Activated CD4-positive, alpha-beta T cell treated with anti-CD3 and anti-CD28 coated beads, Interleukin-2, amount 50 U/mL, for 1 hour (primary cell): ENCODE measurements at places on chromosomes 7 and 10.
A peak's percentile ranks its signal among the peaks of the same experiment; 100 is the strongest.

DNA sequence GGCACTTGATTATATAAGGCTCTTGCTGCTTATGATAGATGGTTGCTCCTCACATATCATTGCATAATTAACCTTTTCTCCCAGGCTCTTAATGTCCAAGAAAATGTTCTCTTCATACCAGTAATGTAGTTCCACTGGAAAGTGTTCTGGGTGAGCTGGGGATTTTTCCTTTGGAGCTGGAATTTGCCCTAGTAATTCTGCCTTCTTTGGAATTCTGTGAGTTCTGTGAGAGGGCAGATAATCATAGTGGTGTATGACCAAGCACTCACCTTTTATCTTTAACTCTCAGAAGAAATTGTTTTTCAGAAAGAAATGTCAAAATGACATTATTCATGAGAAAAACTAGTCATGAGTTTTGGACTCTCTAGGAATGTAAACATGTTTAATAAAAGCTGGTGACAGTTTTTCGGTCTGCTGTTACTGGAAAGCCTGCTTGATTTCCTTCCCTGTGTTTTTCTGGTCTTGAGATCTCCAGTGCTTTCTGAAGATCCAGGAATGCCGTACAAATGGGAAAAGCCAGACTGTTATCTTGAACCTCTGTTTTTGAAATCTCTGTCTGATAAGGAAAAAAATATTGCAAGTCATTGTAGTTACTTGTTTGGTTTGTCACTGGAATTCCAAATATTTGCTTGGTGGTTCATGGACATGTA lies 148.3 kb upstream of the PRPS1L1 start:
- DNase-seq: no peak

DNA sequence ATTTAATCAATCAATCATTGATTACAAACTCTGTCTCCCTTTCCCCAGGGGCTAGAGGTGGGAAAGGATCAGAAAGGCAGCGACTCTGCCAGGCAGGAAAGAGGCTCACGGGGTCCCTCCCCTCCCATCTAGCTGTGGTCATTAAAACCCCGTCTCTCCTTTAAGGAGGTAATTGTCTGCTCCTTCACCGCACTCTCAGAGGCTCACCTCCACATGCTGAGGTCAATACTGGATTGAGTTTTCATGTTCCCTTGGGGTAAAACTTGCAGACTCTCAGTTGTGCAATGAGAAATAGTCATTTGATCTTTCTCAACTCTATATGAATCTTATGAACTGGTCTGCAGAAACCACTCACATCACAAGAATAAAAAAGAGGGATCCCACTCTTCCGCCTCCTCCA lies 368.8 kb downstream of the ADRA2A start:
- DNase-seq: no peak

- no peak for DNase-seq
These were observed 19.6 kb downstream of the SGMS1 start for GRCh38 chr10:50604049-50604640.

DNA sequence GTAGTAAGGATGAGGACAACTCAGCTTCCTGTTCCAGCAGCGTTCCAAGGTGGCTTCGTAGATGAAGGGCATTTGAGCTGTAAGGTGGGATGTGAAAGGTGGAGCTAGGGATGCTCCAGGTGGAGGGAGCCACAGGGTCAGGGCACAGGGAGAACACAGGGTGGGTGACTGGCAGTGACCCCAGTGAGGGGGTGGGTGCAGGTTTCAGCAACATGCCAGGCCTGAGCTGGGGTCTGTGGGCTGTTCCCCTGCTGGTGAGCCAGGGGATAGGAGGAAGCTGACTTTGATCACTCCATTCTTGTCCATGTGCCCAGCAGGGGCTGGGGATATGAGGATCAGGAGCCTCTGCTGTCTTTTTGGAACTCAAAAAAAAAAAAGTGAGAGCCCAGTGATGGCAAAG lies 33.2 kb downstream of the CDH23 start:
- no peak for DNase-seq

DNA sequence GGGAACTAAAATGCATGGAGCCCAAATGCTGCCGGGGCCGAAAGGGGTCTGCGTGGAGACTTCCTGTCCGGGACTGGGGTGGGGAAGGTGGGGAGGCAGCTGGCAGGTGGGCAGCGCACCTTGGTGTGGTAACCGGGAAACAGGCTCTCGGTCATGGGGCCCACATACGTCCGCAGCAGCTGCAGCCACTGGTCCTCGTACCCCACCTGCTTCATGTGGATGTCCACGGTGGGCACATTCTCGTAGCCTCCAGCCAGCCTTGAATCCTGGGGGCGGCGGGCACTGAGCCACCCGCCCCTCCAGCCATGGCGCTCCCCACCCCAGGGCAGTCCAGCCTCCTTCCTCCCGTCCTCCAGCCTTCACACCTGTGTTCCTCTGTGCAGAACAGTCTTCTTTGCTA lies 6.6 kb upstream of the MOGAT3 start:
- no peak for DNase-seq

DNA sequence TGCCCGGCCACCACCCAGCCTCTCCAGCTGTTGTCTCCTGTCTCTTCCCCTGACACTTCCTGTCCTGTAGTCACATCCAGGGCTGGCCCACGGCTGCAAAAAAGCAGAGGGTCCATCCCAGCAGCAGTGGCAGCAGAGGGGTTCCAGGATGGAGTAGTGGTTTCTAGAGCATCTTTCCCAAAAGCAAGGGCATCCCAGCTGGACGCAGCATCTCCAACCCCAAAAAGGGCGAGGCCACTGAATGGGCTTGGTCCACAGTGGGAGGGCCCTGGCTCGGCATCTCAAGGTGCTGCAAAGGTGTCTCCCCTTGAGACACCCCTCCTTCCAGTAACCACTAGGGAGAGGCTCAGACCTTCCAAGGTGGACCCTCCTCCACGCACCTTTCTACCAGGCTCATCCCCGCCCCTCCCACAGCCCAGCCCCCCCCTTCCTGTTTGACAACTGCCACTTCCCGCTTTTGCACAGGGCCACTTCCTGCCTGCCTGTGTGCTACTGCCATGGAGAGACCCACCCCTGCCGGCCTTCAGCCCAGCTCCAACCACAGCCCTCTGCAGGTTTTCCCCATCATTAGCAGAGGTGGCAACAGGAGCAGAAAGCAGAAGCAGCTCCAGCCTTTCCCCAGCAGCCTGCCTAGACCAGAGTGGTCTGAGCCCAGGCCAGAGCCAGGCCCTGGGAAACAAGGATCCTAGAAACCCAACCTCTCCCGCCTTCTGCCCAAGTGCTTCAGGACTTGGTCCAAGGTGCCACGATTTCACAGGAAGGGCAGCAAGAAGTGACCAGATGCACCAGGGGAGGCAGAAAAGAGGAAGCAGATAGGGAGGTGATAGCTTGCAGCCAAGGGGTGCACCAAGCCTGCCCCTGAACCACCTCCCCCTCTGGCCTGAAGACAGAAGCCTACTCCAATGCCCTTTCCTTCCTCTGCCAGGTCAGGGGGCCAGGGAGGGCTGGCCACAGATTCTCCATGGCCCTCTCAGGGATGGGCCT lies 8.6 kb downstream of the CAMK2G start:
- peak; percentile 28 for DNase-seq

GRCh38 chr10:5684971-5685763 lies 529 bp downstream of the TASOR2 start:
- DNase-seq: peak; percentile 68

DNA sequence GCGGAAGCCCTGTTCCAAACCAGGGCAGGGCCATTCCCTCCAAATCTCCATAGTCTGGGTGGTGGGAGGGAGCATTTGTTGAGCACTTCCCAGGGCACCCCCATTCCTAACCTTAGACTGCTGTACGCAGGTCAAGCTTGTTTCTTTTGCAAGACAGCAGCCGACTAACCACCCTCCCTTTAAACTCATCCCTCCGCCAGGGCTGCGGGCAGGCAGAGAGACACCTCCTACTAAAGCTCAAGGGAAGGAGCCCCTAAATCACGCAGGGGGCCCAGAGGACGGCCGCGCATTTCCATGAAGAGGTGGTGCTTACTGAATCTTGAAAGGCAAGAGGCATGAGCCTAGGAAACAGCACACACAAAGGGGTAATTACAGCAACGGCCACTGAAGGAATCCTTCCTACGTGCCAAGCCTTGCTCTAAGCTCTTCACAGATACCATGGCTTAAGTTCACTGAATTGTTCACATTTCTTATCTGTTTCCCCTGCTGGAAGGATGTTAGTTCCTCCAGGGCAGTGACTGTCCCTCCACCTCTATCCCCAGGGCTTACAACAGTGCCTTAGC lies 90.0 kb downstream of the PROSER2 start:
- no peak for DNase-seq

GRCh38 chr10:107433605-107434004 lies 269.1 kb upstream of the SORCS1 start:
- DNase-seq: no peak

GRCh38 chr7:133705596-133705995 lies 421.5 kb upstream of the LRGUK start:
- no peak for DNase-seq

DNA sequence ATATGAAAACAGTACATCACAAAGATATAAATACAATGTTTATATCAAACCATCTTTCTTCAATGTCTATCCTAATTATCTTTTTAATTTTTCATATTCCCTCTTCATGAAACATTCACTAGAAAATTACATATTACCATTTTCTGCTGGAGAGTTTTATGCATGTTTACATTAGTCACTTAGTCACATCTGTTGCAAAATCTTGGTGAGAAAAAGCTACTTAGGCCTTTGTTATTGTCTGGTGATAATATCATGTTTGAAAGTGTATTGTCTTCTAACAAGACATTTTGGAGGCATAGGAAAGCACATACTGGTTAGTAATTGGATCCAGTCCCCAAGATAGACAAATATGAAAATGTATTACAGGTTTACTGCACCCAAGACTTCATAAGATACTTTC lies 163.6 kb downstream of the GNAI1 start:
- no peak for DNase-seq

GRCh38 chr10:86232644-86233043 lies 134.0 kb downstream of the GRID1 start:
- DNase-seq: no peak

- DNase-seq: no peak
These were observed 26.8 kb upstream of the BTBD16 start for GRCh38 chr10:122244001-122244975.

DNA sequence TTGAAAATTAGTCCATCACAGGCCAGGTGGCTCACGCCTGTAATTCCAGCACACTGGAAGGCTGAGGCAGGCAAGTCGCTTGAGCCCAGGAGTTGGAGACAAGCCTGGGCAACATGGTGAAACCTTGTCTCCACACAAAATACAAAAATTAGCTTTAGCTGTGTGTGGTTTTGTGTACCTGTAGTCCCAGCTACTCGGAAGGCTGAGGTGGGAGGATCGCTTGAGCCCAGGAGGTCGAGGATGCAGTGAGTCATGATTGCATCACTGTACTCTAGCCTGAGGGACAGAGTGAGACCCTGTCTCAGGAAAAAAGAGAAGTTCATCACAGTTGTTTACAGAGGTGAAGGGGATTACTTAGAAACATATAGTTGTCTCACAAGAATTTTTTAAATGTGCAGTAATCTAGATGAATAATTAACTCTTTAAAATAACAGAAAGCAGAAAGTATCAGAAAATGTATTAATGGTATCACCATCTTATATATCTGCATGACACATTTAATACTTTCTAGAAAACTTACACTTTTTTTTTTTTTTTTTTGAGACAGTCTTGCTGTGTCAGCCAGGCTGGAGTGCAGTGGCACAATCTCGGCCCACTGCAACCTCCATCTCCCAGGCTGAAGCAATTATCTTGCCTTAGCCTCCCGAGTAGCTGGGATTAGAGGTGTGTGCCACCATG lies 8.9 kb downstream of the LCOR start:
- no peak for DNase-seq

DNA sequence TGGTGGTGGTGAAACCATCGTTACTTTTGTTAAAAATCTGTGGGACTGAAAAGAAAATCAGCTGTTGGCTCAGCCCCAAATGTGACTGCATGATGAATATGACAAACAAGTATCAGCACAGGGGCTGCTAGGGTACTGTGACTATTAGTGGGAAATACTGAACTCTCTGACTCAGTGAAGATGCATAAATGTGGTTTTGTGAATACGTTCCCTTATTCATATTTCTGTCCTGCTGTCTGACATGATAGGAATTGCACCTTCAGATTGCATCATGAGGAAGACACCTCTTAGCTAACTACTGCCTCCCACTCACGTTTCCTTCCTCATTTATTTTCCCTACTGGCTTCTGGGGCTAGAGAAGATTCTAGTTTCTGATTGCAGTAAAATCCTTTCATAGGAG lies 1.4 kb downstream of the CLEC5A start:
- no peak for DNase-seq

- no peak for DNase-seq
These were observed 18.1 kb downstream of the MAD1L1 start for GRCh38 chr7:2214636-2215035.

DNA sequence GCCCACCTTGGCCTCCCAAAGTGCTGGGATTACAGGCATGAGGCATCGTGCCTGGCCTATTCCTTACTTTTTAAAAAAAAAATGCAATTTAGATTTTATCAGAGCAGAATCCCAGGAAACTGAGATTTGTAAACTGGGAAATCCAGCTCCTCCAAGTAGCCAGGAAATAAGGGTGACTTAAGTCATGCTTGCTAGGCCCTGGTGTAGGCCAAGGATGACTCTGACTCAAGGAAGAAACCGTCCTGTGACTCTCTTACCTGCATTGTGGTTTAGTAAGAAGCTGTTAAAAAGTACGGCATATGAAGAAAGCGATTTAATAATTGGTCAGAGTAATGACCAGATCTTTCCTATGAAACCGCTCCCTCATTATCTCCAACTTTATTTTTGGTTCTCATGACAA lies 10.2 kb downstream of the PFKP start:
- no peak for DNase-seq

GRCh38 chr7:36448781-36449379 lies 59.2 kb downstream of the ANLN start:
- DNase-seq: no peak

DNA sequence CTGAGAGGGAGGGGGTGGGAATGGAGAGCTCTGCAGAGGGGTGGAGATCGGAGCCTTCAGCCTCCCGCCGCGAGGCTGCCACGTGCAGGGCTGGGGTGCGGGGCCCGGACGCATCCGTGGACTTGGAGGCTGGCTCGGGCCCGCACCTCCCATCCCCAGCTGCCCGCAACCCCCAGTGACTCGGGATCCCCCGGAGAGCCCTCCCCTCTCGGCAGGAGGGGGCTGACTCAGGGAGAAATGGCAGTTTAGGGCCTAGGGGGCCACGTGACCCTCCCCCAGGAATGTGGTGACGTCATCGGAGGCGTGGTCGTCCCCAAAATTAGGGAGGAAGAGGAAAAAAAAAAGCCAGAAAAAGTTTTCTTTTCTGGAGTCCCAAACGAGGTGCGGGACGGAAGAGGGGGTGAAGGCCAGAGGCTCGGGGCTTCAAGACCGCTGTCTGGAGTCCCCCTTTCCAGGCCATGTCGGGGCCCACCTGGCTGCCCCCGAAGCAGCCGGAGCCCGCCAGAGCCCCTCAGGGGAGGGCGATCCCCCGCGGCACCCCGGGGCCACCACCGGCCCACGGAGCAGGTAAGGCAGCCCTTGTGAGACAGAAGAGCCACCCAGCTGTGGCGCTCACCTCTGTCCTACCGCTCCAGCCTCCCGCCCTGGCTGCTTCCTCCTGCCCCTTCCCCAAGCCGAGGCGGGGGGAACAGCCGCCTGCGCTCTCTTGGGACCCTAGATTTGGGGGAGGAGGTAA lies at the start of gene TRIP6:
TSS of gene TRIP6 (plus strand) at position 348 of the 736 bp plus-strand sequence. CDS start at position 459, 111 bp downstream.
- no peak for DNase-seq

GRCh38 chr7:47600199-47601118 lies 18.5 kb upstream of the TNS3 start:
- DNase-seq: no peak

GRCh38 chr10:14353291-14353913 lies 22.7 kb upstream of the FRMD4A start:
- DNase-seq: no peak
